ENCODE measurements at places on chromosomes 5 and 9.

DNA sequence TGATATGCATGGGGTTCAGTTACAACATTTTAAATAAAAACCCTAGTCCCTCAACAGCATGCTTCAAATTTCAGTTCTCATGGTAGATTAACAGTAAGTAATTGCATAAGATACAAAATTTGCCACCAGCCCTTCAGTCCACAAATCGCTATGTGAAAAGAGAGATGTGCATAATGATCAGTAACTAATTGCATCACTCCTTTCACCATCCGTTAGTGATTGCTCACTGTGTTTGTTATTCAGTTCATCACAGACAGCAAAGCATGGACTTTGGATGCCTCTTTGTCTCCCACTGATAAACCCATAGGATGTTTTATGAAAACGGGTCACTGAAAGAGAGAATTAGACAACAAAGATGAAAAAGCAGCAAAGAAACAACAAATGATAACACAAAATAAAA is 103.2 kb downstream of the MCTP1 start:
- DNase-seq = no peak

DNA sequence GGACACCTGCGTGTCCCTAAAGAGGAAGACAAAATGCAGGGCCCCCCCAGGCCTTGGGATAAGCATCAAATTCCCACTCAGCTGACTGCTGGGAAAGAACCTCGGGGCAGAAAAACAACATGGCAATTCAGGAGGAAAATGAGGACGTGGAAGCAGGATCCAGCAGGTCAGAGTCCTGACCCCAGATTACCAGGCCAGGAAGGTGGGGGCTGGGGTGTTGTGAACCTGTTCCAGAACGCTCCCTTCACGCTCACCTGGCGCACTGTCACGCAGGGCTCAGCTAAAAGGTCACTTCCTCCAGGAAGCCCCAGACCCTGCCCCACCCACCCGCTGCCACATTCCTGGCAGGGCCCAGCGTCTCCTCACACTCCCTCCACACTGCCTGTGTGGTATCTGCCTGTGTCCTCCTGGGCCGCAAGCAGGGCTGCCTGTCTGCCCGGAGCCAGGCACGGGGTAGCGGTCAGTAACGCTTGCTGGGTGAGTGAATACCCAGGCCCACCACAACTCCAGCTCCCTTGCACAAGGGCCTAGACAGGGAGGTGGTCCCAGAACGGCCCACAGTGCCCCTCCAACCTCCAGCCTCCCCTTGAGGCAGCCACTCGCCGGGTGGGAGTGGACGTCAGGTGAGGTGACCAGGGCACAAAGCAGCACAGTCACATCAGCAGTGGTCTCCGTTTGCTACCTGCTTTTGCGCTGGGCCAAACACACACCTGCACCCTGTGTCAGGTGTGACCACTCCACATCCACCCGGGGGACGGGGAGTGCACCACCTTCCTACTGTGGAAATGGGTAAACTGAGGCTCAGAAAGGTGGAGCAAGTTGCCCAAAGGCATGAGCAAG is 18.1 kb downstream of the VAV2 start:
- DNase-seq = no peak

DNA sequence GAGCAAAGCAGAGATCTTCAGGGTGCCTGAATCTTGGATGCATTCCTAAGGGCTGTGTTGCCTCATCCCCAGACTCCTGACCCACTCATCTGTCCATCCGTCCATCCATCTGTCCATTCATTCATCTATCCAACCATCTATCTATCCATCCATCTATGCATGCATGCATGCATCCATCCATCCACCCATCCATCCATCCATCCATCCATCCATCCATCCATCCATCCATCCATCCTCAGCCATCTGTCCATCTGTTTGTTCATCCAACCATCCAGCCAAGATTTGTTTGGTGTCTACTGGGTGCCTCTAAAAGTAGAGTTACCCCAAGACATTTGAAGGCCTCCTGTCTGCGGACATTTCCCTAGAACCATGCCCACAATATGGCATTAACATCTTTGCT is 27.7 kb upstream of the BARHL1 start:
- no peak for DNase-seq

GRCh38 chr5:54108136-54108535 is 202.2 kb downstream of the ARL15 start:
- no peak for DNase-seq

DNA sequence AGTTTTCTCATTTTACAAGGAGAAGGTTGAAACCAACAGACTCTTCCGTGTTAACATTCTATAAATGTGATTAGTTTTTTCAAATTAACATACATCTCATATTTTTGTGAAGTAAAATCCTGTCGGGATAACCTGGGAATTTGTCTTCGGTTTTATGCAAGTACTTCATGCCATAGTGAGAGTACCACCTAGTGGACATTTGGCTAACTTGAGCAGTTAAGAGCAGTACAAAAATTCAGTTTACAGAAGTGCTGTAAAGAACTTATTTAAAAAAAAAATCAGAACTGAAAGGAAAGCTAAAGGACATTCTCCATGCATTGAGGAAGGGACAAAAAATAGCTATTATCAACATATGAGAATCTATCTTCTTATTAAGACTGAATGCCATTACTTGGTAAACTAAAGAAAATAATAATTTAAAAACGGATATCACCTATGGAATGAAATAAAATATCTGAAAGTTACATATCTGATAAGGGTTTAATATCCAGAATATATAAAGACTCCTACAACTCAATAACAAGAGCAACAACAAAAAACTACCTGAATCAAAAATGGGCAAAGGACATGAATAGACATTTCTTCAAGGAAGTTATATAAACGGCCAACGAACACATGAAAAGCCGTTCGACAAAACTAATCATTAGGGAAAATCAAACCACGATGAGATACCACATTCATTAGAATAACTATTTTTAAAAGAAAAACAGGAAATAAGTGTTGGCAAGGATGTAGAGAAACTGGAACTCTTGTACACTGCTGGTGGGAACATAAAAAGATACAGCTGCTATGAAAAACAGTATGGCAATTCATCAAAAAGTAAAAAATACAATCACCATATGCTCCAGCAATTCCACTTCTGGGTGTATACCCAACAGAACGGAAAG is 117.0 kb upstream of the GNA14 start:
- DNase-seq = peak; percentile 75

DNA sequence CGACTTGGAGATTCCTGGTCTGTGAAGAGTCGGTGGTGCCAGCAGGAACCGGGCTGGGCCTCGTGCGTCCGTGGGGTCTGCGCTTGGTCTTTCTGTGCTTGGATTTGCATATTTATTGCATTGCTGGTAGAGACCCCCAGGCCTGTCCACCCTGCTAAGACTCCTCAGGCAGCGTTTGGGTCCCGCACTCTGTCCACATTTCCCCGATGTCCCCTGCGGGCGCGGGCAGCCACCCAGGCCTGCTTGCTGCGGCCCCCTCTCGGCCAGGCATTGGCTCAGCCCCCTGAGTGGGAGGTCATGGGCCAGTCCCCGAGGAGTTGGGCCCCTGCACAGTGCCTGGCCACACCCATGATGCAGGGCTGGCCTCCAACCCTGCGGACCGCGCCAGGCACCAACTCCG is 27.4 kb upstream of the CTNND2 start:
- no peak for DNase-seq

DNA sequence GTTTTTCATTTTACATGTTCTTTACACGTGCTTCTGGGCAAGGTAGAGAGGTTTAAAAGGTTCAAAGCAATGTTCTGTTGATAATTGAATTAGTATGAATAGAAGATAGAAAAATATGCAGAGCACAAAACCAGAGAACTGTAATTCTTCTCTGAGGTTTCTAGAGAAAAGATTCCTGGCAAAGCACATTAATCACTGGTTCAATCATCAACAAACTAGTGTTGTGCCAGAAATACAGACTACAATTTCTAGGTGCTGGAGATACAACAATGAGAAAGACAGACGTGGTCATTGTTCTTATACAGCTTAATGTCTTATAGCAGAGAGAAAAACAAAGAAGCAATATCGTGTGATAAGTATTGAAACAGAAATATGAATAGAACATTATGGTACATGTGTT is 25.5 kb downstream of the MEGF9 start:
- DNase-seq = no peak

GRCh38 chr9:3856592-3856991 is 330.8 kb upstream of the RFX3 start:
- no peak for DNase-seq

GRCh38 chr9:97845130-97845529 is 7.9 kb upstream of the FOXE1 start:
- no peak for DNase-seq

GRCh38 chr5:132411304-132412013 is 41.9 kb downstream of the SLC22A5 start:
- DNase-seq = peak; percentile 39

DNA sequence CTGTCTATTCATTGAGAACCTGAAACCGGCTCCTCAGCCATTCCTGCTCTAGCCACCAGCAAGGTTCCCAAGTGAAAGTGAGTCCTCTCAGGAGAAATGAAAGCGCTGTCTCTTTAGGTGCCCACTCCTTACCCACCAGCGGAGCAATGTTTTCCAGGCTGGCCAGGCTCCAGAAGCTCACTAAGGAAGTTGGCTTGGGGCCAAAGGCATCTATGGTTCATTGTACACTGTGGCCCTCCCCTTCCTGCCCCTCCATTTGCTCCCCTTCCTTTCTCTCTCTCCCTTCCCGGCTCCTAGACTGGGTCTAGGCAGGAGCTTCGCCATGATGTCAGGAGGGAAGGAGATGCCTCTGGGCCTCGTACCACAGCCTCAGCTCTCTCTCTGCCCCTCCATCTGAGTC is 1.1 kb upstream of the GABRP start:
- peak; percentile 75 for DNase-seq

GRCh38 chr9:13787234-13787833 is 507.8 kb upstream of the MPDZ start:
- DNase-seq = peak; percentile 38

DNA sequence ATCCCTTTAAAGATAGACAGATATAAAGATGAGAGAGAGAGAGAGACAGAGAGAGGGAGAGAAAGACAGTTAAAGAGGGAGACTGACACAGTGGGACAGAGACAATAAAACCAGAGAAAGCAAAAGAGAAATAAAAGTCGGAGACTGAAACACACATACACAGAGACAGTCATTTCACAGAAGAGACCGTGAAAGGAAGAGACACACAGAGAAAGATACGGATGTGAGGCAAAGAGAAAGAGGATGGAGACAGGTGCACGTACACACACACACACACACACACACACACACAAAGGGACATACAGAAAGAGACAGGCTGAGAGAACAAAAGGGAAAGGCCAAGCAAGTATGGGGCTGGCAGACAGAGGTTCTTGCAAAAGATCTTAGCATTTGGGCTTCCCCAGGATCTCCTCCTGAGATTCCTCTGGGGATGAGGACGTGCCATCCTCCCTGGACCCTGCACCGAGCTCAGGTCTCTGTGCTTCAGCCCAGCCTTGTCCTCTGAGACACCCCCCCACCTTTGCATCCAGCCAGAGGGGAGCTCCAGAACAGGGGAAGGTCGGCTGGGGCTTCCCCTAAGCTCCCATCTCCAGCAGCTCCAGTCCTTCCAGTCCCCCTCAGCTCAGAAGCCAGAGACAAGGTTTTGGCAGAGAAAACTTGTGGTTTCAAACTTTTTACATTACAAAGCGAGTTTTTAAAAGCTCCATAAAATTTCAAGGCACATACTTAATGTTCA is 318.4 kb upstream of the PANK3 start:
- DNase-seq = no peak

DNA sequence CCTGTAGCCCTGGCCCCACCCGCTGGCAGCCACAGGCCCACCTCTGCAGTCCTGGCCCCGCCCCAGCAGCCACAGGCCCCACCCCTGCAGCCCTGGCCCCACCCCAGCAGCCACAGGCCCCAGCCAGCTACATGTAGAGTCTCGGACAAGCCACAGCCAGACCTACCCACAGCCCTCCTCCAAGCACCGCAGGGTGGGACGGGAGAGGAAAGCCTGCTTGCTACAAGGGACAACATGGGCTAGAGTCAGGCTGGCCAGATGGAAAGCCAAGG is 49.5 kb upstream of the SARDH start:
- peak; percentile 22 for DNase-seq

DNA sequence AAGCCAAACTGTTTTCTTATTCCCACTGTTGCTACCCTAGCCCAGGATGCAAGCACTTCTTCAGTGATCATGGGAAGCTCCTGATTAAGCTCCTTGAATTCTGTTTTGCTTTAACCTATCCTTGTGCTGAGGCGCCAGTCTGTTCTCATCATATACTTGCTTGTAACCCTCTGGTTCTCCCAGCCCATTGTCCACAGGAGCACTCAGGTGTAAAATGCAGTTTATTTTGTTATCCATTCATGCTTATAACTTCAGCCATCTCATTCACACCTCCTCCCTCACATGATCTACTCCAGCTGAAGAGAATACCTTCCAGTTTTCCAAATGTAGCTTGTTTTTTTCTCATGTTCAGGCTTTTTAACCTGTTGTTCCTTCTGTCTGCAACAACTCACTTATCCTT is 402.1 kb upstream of the BRINP1 start:
- no peak for DNase-seq

- DNase-seq = no peak
Measured at GRCh38 chr9:111118256-111118948, 80.1 kb upstream of the LPAR1 start.

GRCh38 chr5:124956471-124957029 is 210.1 kb upstream of the ZNF608 start:
- no peak for DNase-seq

GRCh38 chr9:92455217-92455616 is 27.1 kb downstream of the ASPN start:
- DNase-seq = peak; percentile 17

DNA sequence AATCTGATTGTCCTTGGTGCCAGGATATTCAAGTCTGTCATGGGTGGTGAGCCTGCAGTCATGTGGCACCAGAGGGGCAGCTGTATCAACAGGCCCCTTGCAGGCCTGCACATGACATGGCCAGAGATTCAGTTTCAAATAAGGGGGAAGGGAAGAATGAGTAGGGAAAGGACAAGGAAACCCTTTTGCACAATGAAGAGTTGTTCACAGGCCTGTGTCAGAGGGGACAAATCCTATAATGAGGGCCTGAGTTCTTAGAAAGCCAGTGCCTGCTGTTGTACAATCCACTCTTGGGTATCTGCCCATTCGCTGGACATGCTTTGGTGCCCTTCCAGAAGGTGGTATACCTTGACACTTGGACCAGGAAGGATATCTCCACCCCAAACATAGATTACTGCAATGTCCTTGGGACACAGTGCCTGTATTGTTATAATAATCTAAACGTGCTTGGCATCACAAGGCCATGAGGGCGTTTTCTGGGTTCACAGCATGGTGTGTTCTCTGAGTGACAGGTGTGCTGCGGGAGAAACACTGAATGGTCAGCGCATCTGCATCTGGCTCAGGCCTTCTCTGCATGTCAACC is 1.9 kb upstream of the TMEM171 start:
- no peak for DNase-seq

- peak; percentile 93 for DNase-seq
Measured at GRCh38 chr5:96714951-96715451, 52.8 kb downstream of the CAST start.

- peak; percentile 76 for DNase-seq
Measured at GRCh38 chr9:14433351-14434157, 119.6 kb upstream of the NFIB start.

DNA sequence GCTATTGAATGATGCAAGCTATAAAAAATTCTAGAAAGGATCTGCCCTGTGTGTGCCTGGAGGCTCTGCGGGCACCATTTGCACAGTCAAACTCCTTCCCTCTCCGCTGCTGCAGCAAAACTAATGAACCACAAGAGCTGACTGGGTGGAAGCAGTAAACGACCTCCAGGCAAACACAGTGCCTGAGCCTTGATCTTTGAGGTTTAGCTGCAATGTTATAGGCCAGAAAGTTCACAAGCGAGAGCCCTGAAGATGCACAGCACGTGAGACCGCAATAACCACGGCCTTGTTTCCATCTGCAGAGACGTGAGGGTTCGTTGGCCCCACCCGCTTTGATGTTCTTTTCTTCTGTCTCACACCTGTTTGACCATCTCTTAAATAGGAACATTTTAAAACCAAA is 69.2 kb upstream of the S1PR3 start:
- no peak for DNase-seq
